ENCODE measurements at places on chromosomes 5 and 9.

DNA sequence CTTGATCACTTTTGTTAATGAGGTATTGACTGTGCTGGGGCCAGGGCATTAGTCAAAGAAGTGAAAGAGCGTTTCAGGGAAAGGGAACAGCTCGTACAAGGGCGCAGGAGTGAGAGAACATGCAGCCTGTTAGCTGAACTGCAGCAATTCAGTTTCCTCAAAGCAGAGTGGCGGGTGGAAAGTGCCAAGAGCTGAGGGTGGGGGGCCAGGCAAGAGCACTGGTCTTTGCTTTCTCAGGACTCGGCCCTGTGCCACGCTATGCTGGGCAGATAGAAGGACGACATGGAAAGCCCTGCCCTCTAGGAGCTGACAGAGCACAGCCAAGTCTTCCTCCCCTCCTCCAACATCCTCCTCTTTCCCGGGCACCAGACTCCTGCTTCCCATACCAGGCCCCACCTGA lies 304.8 kb downstream of the SPOCK1 start:
- DNase-seq, result no peak

GRCh38 chr5:170501931-170502330 lies 1.9 kb upstream of the KCNIP1 start:
- DNase-seq, result no peak

DNA sequence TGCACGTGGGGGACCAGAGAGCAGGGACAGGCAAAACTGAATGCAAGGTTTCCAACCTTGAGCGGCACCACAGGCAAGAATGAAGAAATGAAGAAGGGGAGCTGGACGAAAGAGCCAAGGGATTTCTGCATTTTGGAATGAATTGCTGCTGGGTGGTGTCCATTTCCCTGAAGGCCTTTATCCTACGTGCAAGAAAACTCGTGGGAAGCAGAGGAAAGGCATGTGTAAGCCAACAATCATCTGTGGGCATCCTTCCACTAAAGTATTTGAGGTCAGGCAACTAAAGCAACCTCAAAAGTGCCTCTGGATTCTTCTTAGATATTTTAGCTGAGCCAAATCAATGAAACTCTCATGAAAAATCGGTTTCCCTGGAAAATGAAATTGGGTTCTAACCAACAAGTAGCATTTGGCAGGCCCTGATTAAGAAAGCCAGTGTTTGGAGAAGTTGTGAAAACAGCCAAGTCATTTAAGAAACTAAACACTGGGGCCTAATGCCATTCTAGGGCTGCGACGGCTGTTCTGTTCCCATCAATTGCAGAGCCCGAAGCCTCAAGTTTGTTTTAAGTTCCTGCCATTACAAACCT lies 4.7 kb upstream of the TGFBI start:
- DNase-seq, result peak; percentile 75

GRCh38 chr9:33180526-33181184 lies 13.5 kb upstream of the B4GALT1 start:
- DNase-seq, result peak; percentile 71

DNA sequence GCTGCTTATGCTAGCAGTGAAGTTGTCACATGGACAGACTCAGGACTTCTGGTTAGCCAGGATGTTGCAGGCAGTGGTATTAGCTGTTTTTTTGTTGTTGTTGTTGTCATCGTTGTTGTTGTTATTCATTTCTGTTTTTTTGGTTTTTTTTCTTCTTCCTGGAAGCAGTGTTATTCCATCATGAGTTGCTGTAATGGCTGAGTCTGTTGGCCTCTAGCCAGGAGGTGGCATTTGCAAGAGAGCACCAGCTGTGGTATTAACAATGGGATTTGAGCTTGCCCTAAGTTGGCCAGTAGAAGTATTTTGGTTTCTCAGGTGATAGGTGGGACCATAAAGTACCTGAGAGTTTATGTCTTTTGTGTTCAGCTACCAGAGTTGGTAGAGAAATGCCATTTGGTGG lies 561.1 kb downstream of the KCTD16 start:
- no peak for DNase-seq

DNA sequence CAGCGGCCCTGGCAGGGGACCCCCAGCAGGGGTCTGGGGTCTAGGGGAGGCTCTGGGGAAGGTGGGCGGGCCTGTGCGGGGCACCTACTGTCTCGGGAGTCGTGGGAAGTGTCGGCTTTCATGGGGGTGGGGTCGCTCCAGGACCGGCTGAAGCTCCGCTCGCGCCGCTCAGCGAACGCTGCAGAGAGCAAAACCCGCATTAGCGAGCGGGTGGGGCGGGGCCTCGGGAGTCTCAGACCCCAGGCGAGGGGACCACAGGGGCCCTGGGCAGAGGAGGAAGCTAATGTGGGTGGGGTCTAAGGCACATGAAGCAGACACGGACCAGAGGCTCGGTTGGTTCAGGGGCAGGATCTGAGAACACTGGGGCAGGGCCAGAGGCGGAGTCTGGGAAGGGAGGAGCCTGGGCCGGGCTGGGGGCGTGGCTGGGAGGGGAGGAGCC lies 5.5 kb downstream of the NSMF start:
- peak; percentile 65 for DNase-seq

DNA sequence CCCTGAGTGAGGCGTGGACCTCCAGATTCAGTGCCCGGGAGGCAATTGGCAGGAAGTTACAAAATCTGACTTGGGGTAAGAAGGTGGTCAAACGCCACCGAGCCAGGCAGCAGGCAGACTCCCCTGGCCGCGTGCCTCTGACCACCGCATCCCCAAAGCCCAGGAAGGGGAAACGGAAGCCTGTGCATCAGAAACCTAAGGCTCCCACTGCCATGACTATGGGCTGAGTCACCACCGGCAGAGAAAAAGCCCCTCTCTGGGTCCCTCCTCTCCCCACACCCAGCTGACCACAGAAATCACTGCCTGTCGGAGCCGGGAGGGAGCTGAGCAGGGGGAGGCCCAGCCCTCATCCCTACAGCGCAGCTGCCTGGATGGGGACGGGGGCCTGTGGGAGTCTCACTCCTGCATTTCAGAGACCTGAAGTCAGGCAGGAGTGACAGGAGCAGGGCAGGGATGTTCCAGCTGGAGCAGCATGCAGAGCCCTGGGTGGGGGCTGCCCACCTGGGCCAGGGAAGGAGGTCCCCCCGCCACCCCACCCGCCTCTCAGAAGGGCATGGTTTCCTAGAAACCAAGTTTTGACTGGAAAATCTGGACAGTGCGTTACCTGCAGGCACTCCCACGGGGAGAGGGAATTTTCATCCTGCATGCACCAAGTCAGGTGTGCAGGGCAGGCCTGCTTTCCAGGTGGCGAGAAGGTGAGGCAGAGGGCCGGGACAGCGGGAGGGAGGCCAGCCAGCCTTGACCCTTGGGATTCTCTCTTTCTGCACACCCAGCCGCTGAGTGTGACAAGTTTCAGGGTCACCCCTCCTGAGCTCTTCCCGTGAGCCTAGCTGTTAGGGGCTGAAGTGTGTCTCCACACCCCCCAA lies 68.2 kb downstream of the LRSAM1 start:
- peak; percentile 94 for DNase-seq

DNA sequence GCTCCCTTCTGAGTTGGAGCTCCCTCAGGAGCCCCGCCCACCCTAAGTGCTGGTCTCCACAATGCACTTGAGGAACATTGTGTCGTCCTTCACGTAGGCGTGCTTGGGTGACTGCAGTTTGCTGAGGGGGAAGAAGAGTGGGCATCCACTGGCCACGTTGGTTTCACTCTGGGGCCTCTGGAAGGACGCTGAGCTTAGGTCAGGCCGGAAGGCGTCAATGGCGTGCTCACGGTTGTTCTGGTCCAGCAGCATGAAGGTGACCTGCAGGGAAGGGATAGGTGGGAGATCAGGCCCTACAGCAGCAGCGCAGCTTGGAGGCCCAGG lies 21.7 kb downstream of the TRAF1 start:
- no peak for DNase-seq

DNA sequence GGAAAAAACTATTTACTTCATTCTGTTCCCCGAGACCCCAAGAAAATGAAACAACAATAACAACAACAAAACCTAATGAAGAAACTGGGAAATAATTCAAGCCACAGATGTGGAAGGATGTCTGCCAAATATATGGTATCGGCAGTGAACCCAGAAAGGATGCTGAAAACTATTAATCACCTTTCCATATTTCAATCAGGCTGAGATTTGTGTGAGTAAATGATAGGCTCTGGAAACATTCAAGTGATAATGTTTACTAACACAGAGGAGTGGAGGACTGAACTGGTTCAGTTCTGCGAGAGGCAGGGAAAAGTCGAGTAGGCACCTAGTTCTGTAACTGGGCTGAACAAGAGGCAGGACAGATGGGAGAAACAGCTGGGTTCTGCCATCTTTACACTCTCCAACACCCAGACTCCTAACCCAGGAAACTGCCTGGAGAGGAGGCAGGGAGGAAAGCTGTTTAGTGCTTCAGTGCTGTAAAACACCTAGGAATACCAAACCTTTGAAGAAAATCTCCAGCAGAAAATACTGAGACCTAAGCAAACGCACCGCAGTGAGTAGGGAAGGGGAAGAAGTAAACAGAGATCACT lies 96.8 kb upstream of the GNA14 start:
- DNase-seq, result no peak

- peak; percentile 91 for DNase-seq
These were observed 106.1 kb downstream of the UBAP2 start for GRCh38 chr9:33942471-33943083.
